T-helper 2 cell (primary cell): ENCODE measurements at places on chromosomes 16 and 17.

- no peak for DNase-seq
Observed at GRCh38 chr16:84156342-84156784, 11.3 kb downstream of the DNAAF1 start.

DNA sequence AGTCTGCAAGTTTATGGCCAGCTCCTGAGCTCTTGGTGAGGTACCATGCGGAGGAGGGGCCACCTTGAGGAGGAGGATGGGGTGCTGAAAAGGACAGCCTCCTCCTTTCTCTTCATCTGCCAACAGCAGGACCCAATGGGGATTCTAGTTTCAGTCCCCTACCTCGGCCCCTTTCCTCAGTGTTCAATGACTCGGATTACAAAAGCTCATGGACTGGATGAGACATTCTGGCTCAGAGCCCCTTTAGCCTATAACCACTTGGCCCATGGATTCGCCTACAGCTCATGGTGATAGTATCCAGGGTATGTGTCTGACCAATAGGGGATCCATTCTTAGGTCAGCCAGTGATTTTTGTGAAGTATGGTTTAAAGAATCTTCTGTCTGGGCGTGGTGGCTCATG is 8.5 kb upstream of the PIK3R6 start:
- DNase-seq: no peak

GRCh38 chr16:3356118-3356517 is 429 bp downstream of the OR2C1 start:
- DNase-seq: no peak

- peak; percentile 38 for DNase-seq
Observed at GRCh38 chr17:58153046-58153445, 4.9 kb downstream of the OR4D1 start.

- DNase-seq: no peak
Observed at GRCh38 chr16:68444056-68444657, 4.2 kb downstream of the SMPD3 start.

DNA sequence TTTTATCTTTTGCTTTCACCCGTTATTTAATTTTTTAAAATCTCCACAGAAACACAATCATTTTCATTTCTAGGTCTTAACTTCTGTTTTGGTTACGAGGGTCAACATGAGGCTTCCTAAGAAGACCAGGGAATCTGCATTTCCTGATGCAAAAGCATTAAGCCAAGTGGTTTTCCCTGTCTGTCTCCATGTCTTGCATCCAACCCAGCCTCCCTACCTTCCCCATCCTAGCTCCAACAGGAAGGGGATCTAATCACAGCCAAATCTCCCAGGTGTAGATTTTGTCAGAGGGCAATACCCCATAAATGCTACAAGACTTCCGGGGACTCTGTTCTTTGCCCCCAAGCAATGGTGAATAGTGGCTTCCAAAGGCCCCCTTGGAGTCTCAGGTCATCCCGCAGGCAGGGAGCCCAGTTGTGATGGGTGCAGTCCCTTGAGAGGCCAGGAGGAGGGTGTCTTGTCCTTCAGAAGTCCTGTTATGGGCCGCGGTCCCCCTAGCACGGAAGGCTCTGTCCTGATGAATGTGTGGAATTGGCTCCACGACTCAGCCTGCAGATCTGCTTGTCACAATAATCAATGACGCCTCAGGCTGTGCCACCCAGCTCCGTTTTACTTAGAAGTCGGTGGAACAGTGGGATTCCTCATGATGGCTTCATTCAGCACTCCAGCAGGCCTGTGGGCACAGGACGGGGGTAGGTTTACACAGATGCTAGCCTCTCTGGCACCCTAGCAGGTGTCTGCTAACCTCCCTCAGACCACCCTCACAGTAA is 141.1 kb downstream of the RGS9 start:
- peak; percentile 55 for DNase-seq

DNA sequence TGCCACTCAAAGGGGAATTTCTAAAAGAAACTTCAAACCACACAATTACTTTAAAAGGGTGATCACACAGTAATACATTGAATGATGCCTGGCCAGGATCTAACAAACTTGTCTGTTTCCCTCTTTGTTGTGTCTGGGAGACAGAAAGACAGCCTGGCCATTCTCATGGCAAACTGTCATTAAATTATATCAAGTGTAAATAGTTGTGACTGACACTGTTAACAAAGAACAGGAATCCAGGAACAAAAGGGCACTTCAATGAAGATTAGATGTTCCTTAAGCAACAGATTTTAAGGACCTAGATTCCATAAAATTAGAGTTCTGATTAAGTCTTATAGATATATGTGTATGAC is 383.6 kb downstream of the KCNJ2 start:
- no peak for DNase-seq

DNA sequence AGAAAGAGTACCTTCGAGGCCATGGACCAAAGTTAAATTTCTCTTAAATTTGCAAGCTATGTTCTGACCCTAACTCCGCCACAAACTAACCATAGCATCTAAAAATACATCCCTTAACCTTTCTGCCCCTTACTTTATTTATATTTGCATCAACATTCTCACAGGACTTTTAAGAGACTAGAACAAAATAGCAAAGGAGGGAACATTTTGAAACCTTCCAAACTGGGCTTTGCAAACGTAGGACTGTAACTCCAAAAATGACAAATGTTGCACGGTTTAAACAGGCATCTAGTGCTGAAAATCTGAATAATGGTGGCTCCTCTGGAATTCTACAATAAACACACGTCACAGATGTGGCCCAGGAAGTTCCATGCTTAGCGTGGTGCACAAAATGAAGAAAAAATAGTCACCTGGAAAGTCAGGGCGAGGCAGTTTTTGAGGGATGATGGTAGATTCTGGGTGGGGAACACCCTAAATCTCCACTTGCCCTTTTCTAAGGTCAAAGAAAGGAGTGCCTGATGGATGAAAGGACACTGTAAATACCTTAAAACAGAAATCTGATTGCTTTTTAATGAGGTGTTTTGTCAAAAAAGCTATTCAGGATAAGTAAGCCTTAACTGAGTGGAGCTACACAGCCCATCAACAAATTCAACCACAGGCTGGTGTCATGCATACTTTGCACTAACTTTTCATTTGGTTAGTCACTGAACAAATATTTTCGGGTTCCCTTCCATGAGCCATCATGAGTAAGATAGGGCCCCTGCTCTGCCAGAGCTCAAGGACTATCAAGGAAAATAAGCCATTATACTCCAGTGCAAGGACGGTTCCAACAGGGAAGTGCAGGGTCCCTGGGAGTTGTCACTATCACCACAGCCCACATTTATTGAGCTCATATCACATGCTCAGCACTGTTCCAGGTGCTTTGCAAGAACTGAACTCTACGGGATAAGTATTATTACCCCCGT is 21.2 kb downstream of the ARHGAP17 start:
- DNase-seq: no peak

DNA sequence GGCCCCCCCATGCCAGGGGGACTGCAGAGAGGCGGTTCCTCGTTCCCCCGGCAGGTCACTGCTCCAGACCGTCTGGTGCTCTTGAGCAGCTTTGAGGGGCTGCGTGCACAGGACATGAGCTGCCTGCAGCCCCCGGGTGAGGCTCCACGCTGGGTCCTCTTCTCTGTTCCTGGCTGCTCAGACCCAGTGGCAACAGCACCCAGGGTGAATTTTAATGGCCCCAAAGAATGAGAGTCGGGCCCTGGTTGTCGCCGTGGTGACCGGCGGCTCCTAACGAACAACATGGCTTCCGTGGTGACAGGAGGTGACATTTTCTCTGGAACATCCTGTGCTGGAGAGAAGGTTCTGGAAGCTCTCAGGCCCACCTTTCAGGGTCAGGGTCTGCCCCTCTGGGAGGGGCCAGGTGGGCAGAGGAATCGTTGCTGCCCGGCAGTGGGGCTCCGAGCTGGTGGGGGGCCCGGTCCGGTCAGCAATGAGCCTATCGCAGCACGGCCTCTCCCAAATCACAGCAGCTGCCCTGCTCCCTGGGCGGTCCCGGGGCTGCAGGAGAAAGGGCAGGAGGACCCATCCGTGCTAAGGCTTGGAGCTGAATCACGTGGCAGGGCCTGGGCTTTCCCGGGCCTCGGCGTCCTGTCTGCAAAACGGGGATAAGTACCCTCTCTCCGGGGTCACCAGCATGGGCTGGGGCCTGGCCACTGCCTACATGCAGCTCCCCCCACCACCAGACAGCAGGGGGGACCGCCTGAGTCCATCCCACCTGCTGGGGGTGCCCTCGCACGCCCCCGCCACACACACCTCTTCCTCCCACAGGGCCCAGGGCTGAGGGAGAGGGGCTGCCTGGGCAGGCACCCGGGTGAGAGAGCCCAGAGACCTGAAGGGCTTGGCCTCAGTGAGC is 3.4 kb upstream of the C1QTNF8 start:
- no peak for DNase-seq

GRCh38 chr17:77451894-77452852 is 311.4 kb downstream of the SEC14L1 start:
- DNase-seq: no peak

DNA sequence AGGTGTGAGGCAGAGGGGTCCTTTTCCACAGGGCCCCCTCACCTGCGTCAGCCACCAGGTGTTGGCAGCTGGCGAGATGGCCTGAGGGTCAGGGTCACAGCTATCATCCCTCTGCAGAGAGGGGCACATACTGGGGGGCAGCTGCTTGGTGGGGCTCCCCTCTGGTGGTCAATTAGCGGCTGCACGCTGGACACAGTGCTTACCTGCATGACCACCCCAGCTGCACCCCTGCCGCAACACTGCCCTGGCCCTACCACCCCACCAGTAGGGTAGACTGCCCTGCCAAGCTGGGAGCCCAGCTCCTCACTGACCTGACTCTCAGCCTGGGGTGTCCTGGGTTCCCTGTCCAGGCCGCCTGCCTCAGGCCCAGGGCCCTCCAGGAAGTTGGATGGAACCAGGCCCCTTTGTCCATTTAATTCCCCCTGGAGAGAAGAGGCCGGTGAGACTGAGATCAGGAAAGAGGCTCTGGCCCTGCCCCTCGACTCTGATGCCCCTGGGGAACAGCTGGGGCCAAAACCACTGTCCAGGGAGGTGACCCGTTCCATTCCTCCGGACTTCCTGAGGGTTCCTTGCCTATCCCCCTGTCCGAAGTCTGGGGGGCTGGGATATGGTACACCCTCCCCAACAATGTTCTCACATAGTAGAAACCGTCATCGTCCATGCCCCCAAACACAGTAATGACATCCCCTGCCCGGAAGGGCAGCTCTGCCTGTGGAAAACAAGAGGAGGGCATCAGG is 23.7 kb downstream of the TSPOAP1 start:
- no peak for DNase-seq

- DNase-seq: no peak
Observed at GRCh38 chr16:68275611-68276191, 11.4 kb downstream of the SLC7A6 start.

DNA sequence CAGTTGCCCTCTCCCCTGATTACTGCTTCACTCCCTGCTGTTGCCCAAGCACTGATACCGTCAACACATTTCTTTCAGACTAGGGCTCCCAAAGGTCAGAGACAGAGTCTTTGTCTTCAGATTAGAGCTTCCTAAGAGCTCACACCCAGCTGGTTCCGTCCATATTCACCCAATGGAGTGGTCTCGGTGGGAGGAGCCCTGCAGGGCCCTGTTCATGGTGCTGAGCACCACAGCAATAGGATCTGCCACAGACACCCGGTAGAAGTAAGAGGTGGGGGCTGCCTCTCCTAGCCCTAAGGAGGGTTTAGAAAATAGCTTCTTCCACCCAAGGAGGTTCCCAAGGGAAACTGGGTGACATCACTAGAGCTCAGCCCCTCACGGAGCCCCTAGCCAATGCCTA is 128.3 kb downstream of the CCDC144A start:
- no peak for DNase-seq

DNA sequence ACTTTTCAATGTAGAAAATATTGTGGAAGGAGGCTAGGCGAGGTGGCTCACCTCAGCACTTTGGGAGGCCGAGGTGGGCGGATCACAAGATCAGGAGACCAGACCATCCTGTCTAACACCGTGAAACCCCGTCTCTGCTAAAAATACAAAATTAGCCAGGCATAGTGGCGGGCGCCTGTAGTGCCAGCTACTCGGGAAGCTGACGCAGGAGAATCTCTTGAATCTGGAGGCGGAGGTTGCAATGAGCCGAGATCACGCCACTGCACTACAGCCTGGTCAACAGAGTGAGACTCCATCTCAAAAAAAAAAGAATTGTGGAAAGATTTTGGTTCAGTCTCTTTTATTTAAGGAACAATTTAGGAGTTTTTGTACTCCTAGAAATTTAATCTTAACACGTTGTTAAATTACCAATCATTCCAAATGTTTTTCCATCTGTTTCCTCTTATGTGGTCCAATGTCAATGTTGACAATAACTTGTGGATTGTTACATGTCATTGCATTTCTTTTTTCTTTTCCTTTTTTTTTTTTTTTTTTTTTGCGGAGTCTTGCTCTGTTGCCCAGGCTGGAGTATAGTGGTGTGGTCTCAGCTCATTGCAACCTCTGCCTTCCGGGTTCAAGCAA is 124.6 kb upstream of the HAS3 start:
- DNase-seq: no peak

DNA sequence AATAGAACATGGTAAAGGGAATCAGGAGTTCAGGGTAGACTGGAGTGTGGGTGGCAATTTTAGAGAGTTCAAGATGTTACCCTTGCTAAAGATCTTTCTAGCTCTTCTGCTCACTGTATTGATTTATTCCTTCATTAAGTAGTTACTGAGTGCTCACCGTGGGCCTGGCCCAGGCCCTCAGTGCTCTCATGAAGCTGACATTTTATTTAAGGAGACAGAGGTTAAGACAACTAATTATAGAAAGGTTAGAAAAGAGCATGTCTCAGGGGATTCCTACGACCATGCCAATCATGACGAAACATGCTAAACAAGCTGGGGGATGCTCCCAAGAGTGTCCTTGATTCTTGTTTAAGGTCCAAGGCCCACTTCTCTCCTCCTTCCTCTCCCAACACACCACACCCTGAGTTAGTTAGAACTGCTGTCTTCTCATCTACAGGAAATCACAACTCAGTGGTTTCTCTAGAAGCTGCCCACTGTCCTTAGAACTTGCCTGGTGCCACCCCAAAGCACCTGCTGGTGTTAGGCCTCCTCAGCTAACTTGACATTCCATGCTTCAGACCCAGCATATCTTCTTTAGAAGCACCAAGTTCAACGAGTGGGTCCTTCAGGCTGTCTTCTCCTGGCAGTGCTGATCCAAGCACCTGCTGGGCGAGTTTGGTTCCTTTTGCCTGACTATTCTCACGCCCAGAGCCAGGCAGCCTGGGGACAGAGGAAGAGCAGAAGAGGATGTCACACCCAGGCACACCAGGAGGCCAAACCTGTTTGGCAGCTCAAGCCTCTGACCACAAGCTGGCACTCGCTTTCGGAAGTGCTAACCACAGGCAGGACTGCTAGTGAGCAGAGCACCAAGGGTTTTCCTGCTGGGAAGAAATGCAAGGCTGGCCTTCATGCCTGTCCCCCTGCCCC is 79.0 kb downstream of the GAS7 start:
- DNase-seq: peak; percentile 27

DNA sequence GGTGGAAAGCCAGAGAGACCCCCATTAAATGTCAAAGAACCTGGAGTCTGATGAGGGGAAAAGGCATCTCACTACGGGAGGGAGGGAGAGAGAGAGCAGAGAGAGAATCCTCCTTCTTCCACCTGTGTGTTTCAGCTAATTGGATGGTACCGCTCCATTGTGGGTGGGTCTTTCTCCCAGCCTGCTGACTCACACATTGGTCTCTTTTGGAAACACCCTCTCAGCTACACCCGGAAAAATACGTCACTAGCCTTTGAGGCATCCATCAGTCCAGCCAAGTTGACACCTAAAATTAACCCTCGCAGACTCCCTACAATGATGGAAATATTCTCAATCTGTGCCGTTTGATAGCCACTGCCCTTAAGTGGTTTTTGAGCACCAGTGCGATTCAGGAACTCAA is 100.4 kb downstream of the ELAC2 start:
- no peak for DNase-seq

- DNase-seq: no peak
Observed at GRCh38 chr17:40765657-40766056, 6.3 kb downstream of the KRT26 start.

GRCh38 chr17:37849617-37849972 is 74.6 kb upstream of the TBC1D3K start:
- DNase-seq: no peak

- DNase-seq: no peak
Observed at GRCh38 chr17:73292031-73292531, 19.7 kb downstream of the CDC42EP4 start.
